Panc1 (cell line): ENCODE measurements at places on chromosomes 2 and 18. TPM values are rescaled to one million over a fixed set of nuclear protein-coding genes. Genes with fewer than 3 reads are reported as not detected.

RAMP1 gene
- 17.6 TPM for total RNA-seq

SLC8A1 gene
- 0.59 TPM for total RNA-seq

POTEJ gene
- total RNA-seq = not detected

DNA sequence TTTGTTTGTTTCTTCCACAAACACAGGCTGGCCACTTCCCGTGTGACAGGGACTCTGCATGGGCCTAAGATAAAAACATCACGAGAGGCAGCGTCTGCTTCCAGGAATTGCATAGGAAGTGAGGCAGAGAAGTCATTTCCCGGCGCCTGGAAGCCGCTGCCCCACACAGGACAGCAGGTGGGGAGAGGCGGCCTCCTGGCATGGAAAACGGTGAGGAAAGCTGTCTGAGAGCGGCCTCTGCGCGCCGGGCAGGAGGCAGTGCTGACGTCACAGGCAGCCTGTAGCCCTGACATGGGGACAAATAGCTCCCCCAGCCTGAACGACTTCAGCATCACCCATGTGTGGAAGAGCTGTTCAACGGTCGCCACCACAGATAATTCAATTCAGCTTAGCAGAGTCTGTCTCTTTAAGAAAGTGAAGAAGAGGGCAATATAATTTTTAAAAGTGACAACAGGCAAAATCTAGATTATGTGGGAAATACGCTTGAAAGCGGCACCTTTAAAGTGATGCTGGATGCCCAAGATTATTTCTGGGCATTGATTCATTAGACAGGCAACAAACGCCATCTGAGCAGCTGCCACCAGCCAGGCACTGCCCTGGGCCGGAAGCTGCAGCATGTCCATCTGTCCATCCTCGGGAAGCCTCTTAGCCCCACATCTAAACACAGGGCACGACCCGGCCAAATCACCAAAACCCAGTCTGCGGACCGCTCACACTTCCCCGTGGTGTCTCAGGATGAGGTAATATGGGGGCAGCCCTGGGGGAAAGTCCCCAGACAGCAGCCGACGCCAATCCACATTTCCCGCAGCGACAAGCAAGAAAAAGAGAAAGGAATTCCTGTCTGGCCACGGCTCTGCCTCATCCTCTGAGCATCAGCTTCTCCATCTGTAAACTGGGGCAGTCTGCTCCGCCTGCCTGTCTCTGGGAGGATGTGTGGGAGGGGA, 138.9 kb downstream of the PXDN start:
- no peak for DNase-seq
